ENCODE measurements at places on chromosomes 7 and 10.

- no peak for DNase-seq
These were observed 50.3 kb downstream of the ENO4 start for GRCh38 chr10:116899626-116900025.

DNA sequence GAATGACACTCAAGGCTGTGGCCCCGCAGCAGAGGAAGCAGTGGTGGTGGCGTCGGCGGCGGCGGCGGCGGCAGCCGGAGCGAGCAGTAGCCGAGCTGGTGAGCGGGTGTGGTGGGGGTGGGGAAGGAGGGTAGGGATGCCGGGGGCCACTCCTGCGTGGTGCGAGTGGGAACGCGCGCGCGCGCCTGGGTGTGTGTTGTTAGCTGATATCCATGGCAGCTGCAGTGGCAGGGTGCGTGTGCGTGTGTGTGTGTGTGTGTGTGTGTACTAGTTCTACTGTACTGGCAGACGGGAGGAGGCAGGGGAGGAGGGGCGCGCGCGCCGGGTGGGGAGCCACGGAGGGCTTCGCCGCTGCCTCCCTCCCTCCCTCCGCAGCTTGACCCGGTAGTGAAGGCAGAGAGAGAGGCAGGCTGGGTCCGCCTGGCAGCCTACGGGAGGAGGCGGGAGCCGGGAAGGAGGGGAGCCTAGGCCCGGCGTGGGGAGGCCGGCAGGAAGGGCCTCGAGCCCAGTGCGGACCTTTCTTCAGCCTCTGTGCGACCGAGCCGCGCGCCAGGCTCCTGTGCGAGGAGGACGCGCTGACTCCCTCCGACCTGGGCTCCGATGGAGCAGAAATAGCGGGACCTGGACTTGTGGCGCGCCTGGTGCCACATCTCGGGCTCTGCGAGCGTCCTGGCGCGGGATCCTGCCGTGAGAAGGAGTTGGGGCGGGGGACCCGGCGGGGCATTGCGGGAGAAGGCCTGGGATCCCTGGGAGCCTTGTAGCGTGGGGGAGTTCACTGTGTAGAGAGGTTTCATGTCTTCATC lies at the start of gene MAGI2:
Gene MAGI2, minus strand, starts transcription at position 110 of the 803 bp plus-strand sequence. CDS start 347 bp downstream, outside the sequence.
- DNase-seq, result peak; percentile 91

DNA sequence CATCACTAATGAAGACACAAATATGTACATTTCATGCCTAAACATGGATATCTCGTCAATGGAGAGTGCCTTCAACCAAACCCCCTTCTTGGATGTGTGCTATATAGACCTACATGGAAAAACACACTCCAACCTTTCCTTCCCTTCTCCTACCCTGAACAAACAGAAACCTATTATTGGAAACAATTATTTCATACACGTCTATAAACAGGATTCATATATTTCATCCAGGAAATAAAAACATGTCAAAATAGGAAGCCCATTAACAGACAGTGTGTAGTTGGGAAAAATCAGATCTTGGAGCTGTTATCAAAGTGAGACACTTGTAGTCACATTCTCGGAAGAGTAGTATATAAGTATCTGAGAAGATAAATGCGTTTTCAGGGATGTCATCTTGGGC lies 81.1 kb downstream of the NRP1 start:
- no peak for DNase-seq

DNA sequence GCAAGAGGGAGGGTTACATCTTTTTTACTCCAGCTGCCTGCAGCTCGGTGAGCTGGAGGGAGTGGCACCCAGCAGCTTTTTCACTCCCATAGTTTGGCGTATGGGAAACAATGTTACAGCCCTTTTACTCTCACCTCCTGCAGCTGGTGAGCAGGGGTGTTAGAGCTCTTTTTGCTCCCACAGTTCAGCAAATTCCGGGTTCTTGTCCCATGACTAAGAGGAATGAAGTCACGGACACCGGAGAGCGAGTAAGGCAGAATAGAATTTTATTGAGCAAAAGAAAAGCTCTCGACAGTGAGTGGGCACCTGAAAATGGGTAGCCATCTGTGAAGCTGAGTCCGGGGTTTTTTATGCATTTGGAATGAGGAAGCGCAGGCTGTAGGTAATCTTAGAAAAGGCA lies 446.6 kb downstream of the GFRA1 start:
- no peak for DNase-seq

- no peak for DNase-seq
These were observed 33.4 kb upstream of the OPTN start for GRCh38 chr10:13066527-13066926.

DNA sequence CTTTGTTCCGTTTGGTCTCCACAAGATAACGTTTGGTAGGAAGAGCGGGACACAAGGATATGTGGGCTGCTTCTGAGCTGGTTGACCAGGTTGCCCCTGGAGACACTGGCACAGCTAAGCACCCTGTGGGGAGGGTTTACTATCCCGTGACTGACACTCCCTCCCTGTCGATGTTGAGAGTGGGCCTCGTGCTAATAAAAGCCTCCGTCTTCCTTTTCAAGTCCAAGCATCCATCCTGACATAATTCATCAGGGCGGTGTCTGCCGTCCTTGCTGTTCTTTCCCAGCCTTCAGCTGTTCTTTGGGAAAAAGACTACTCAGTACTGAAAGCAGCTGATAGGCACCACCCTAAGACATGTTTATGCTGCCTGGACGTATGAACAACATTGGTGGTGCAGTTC lies 49.6 kb downstream of the SHH start:
- DNase-seq, result no peak

GRCh38 chr10:89207801-89208551 lies 859 bp upstream of the CH25H start:
- DNase-seq, result peak; percentile 65

DNA sequence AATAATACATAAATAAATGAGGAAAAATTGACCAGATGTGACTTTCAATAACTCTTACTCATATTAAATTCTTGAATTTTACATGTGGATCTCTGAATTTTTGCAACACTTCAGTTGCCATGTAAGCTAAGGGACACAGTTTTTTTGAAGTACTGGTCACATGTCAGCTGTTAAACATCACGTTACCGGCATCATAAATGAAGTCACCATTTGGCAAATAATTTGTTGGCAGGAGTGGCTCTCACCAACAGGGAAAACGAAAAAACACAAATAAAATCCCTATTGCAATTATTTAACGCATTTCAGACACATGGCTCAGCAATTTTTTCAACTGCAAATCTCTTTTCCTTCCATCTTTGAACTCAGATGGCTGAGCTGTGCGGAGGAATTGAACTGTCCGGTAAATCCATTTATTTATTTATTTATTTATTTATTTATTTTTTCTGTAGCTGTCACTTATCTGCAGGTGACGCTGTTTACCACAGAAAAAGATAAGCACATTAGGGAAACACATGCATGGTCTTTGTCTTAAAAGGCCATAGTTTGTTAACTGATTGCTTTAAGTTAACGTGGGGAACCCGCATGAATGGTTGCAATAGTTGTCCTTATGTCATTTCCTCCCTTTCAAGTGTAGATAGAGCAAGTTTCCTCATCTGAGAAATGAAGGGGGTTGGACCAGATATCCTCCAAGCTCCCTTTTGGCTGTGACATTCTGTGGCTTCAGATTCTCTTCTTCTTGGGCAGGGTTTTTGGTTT lies 64.7 kb upstream of the JAZF1 start:
- no peak for DNase-seq

GRCh38 chr7:137970253-137970975 lies 31.5 kb downstream of the CREB3L2 start:
- peak; percentile 91 for DNase-seq

GRCh38 chr10:52755297-52756062 lies 17.1 kb downstream of the MBL2 start:
- peak; percentile 87 for DNase-seq

DNA sequence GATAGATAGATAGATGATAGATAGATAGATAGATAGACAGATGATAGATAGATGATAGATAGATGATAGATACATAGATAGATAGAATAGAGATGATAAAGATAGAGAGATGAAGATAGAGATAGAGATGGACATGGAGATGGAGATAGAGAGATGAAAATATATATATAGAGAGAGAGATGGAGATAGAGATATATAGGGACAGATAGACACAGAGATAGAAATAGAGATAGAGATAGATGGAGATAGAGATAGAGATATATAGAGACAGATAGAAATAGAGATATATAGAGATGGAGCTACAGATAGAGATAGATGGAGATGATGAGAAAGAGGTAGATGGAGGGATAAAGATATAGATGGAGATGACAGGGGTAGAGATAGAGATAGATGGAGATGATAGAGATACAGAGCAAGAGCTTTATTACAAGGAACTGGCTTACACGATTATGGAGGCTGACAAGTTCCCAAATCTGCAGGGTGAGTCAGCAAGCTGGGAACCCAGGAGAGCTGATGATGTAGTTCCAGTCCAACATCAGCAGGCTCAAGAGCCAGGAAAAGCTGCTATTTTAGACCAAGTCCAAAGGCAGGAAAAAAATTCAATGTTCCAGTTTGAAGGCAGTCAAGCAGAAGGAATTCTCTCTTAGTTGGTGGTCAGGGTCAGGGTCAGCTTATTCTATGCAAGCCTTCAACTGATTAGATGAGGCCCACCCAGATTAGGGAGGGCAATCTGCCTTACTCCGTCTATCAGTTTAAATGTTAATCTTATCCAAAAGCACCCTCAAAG lies 37.1 kb downstream of the CAV1 start:
- DNase-seq, result no peak

GRCh38 chr10:121961456-121961855 lies 13.6 kb downstream of the NSMCE4A start:
- DNase-seq, result no peak

DNA sequence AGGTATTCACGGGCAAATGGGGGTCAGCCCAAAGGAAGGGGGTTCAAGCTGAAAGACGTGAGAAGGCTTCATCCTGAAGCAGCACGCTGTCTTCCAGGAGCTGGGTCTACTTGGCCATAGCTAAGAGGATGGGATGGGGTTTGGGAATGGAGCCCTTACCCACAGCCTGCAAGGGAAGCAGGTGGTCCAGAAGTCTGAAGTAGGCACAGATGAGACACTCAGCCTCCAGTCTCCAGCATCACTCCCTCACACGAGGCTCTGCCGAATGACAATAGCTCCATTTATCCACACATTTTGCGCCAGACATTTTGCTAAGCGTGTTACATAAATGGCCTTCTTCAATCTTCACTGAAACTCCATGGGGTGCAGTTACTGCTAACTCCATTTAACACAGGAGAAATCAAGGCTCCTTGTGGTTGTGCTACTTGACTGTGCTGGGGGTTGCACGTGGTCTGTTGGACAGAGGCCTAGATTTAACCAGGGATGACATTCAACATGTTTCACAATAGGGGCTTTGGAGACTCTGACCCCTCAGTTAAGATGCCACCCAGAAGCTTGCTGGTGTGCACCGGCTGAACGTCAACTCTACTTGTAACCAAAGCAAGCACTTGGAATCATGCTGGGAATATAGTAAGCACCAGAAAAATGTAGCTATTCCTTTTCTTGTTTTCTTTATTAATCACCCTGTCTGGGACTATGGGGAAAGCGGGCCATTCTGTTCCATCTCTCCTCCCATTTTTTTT lies 85.3 kb downstream of the FAM241B start:
- peak; percentile 64 for DNase-seq

DNA sequence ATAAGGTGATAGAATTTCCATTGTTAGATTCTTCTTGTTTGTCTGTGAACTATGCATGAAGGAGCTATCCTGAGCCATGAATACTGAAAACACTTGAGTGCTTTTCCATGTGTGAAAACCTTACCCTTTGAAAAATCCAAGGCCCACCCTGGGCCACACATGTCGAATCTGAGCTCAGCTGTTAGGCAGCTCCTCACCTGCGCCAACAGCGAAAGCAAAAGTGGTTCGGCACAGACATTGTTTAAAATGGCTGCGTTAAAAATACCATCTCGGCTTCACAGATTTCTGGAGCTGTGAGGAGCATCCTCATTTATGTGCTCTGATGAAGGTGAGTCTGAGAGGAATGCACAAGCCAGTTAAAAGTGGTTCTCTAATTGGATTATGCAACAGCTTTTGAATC lies 137.7 kb downstream of the NEUROD6 start:
- DNase-seq, result no peak
